ENCODE measurements at places on chromosomes 3 and 15. TPM values are rescaled to one million over a fixed set of nuclear protein-coding genes. Genes with fewer than 3 reads are reported as not detected.

- DNase-seq = no peak
These were observed 133.7 kb downstream of the ANXA2 start for GRCh38 chr15:60264088-60264487.

- DNase-seq = peak; percentile 38
These were observed 36.7 kb downstream of the HMCES start for GRCh38 chr3:129315223-129315997.

DNA sequence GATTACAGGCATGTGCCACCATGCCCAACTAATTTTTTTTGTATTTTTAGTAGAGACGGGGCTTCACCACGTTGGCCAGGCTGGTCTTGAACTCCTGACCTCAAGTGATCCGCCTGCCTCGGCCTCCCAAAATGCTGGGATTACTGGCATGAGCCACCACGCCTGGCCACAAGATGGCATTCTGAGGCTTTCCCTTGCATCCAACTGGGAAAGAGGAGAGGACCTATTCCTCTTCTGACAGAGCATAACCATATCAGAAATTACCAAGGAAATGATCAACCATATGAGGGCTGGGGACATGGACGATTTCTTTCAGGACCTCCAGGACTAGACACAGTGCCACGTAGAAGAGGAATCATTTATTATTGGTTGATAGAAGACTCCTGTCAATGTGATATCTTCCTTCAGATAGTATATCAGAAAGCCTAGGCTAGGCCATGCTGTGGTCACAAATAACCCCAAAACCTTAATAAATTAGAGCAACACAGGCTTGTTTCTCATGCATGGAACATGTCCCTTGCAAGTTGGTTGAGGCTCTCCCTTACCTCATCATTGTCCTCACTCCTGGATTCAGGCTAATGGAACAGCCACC lies 372.3 kb upstream of the IL12A start:
- DNase-seq = peak; percentile 53

GRCh38 chr3:179446501-179446900 lies 4.8 kb downstream of the GNB4 start:
- DNase-seq = peak; percentile 17

GRCh38 chr3:13470894-13471574 lies 9.1 kb upstream of the HDAC11 start:
- no peak for DNase-seq

DNA sequence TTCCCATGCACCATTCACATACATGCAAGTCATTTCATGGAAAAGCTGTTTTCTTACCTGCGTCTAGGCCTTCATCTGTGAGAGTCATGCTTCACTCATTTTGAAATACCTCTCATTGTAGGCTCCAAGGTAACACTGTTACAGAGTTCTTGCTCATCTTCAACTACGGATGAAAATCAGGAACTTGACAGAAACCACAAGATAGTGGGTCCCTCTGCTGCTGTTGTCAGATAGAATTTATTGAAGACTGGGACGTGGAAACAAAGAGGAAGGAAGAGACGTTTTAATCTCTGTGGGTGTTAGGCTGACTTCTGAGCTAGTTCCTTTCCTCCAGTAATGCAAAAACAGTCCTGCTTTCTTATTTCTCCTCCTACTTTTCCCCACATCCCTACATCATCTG lies at the start of gene P2RY14:
Gene P2RY14, minus strand, starts transcription at position 313 of the 400 bp plus-strand sequence. CDS start 64,226 bp downstream, outside the sequence.
- DNase-seq = no peak

- DNase-seq = peak; percentile 34
These were observed 544 bp upstream of the TIMMDC1 start for GRCh38 chr3:119497820-119498185.

GPR176 gene
- 16.1 TPM for total RNA-seq

DNA sequence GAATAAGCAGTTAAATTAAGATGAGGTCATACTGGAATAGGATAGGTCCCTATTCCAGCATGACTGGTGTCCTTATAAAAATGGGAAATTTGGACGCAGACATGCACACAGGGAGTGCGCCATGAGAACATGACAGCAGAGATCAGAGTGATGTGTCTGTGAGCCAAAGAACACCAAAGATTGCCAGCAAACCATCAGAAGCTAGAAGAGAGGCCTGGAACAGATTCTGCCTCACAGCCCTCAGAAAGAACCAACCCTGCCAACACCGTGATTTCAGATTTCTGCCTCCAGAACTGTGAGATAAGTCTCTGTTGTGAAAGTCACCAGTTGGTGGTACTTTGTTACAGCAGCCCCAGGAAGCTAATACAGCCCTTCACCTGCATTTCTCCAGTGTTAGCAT lies 34.7 kb downstream of the EPHB1 start:
- no peak for DNase-seq

- peak; percentile 28 for DNase-seq
These were observed 49.5 kb downstream of the MYLK start for GRCh38 chr3:123834631-123835030.

TXNRD3 gene
- 2.3 TPM for total RNA-seq

GRCh38 chr3:141335531-141336061 lies 32.7 kb upstream of the ZBTB38 start:
- no peak for DNase-seq

GRCh38 chr3:61454801-61455200 lies 106.6 kb upstream of the PTPRG start:
- DNase-seq = no peak

BFSP2 gene
- 0.41 TPM for total RNA-seq

GAP43 gene
- total RNA-seq = not detected

GRCh38 chr3:107794664-107795443 lies 272.1 kb downstream of the BBX start:
- DNase-seq = no peak

DNA sequence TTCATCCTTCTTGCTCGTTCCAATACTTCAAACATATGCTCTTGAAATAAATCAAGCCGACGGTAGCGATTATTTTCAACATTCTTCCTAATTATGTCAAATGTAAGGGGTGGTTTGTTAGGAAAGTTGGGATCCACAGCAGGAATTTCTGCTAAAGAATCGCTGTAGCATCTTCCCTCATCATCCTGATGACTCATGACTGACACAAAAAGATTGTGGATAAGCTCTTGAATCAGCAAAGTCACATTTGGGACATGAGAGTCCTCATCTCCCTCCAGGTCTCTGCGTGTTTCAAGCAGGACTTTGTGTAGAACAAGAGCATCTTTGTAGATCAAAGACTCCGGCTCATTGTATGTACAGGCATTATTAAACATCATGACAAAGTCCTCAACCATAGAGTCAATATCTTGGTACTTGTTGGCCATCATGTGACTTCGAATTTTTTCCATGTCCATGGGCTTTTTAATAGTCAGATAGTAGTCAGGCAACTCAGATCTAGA lies 73.0 kb downstream of the UQCC5 start:
- DNase-seq = no peak

GRCh38 chr3:145981056-145981455 lies 179.9 kb downstream of the PLOD2 start:
- DNase-seq = no peak

DNA sequence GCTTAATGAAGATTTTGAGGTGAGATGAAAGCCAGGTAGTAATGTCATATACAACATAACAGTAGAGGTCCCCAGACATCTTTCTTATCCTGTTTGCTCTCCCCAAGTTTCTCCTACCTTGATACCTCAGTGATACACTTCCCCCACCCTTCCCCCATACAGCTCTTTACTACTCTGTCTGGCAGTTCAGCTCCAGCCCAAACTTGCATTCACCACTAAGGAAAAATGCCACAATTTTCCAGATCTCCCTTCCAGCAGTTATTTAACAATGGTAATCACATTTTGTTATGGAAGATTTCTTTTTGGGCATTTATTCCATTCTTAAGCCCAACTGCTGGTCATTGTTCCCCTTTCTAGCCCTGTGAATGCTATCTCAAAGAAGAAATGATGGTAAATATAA lies 34.9 kb upstream of the ITGA11 start:
- no peak for DNase-seq

DNA sequence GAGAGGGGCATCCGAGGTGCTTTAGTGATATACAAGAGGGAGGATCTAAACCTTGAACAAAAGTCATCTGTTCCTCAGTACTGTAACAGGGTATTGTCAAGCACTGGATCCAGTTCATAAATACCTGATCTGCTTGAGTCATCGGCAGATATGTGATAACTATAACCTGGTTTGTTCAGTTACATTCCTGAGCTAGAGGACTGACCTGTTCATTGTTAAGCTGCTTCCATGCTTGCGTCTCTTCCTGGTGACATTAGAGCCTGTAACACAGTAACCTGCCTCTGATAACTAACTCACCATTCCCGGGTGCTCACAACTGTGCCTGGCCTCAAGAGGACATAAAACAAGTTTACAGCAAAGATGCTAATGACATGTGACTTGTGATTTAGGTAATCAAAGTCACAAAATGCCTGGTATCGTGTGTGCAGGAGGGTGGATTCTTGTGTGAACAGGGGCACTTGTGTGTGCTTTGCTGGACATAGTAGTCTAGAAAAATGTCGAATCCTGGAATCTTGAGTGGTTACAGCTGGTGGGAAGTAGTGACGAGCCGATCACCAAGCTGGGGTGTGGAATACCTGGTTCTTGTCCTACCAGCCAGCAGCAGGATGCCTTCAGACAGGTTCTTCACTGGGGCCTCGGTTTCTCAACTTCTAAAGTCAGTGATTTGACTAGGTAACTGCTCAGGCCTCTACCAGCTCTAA lies 30.9 kb upstream of the POLR2M start:
- no peak for DNase-seq

GRCh38 chr3:185089343-185089742 lies 63.5 kb downstream of the C3orf70 start:
- DNase-seq = no peak

DNA sequence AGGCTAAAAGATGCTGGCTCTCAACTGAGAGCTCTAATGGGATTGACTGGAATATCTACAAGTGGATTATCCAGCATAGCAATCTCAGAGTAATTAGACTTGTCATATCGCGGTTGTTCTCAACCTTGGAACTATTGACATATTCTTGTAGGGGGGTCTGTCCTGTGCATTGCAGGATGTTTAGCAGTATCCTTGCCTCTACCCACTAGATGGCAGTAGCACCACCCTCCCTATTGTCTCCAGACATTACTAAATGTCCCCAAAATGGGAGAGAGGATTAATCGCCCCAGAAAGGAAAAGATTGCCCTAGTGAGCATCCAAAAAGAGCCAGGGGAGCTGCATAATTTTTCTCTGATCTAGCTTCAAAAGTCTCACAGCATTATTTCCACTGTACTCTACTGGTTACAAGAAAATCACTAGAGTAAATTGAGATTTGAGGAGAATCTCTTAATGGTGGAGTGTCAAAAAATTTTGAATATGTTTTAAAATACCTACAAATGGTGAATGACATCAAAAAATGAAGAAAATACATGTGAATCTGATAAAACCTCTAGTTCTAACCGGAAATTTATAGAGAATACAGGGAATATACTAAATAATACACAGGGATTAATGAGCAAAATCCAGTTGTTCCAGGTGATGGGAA lies 388.2 kb upstream of the AGTR1 start:
- DNase-seq = peak; percentile 39

DNA sequence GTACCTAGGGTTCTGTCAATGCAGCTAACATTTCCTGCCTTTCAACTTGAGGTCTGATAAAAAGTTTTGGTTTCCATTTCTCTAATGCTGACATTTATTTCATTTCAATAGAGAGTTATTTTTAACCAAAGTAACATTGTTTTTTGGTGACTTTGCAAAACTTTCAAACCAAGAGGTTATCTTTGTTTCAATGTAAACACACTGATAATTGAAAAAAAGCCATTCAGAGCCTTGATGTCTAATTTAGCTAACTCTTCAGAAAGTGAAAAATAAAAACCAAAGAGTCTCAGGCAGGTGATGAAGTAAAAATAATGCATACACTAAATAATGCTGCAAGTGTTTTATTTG lies 9.6 kb upstream of the TIPARP start:
- DNase-seq = no peak

GRCh38 chr3:178628037-178628436 lies 91.8 kb downstream of the KCNMB2 start:
- DNase-seq = no peak

DNA sequence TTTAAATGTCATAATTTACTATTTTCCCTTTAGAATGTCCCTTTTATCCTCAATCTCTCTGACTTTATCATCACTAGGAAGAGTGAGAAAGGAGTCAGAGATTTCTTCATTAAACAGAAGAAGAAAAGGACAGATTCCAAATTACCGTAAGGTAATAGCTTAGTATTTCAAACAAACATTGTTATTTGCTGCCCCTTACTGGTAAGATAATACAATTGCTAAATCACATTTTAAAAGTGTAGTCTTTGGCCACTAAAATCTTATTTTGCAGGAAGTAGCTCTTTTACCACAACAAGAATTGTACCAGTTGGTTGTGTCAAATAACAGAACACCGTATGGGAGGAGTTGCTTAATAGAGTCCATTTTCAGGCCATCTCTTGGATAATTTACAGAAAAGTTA lies 53.7 kb downstream of the CGGBP1 start:
- DNase-seq = no peak

- no peak for DNase-seq
These were observed 33.5 kb upstream of the ACAD9 start for GRCh38 chr3:128845778-128846485.

GRCh38 chr3:193660698-193661411 lies 67.8 kb downstream of the OPA1 start:
- no peak for DNase-seq

SI gene
- total RNA-seq = not detected

- DNase-seq = no peak
These were observed 64.3 kb downstream of the OSTN start for GRCh38 chr3:191263365-191263764.

DNA sequence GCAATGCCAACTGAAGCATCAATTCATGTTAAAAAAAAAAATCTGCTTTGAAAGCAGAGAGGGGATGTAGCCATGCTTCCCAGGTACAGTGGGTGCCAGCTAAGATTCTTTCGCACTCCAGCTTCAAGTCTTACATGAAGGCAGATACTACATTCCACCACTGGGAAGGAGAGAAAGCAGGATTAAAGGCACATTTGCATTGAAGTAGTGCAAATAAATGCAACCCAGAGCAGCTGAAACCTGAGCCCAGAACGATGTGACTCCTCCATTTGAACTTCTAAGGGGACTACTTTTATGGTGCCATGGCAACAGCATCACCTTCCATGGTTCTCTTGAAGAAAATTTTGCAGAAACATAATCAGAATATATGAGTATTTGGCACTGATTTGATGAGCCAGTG lies 19.1 kb upstream of the GJD2 start:
- DNase-seq = no peak

PTH1R gene
- total RNA-seq = 6.6 TPM

CEMIP gene
- total RNA-seq = 0.20 TPM

POPDC2 gene
- 0.10 TPM for total RNA-seq

- DNase-seq = no peak
These were observed 1340.5 kb downstream of the ROBO1 start for GRCh38 chr3:78427303-78427702.

UCN2 gene
- 0.14 TPM for total RNA-seq

CPNE4 gene
- 0.10 TPM for total RNA-seq

GRCh38 chr15:69914960-69915359 lies 182.8 kb downstream of the TLE3 start:
- DNase-seq = no peak

All from SJCRH30 (cell line).